Activated CD4-positive, CD25-positive, alpha-beta regulatory T cell treated with anti-CD3 and anti-CD28 coated beads, Interleukin-2, amount 50 U/mL, for 24 hours (primary cell): ENCODE measurements at places on chromosomes 5 and 9.

- ATAC-seq = no peak
These were observed 21.4 kb downstream of the AGXT2 start for GRCh38 chr5:35026280-35026840.

- ATAC-seq = no peak
These were observed 587 bp downstream of the C5orf47 start for GRCh38 chr5:173989432-173990082.

- ATAC-seq = no peak
These were observed 213.2 kb downstream of the TMC1 start for GRCh38 chr9:72734631-72735030.

DNA sequence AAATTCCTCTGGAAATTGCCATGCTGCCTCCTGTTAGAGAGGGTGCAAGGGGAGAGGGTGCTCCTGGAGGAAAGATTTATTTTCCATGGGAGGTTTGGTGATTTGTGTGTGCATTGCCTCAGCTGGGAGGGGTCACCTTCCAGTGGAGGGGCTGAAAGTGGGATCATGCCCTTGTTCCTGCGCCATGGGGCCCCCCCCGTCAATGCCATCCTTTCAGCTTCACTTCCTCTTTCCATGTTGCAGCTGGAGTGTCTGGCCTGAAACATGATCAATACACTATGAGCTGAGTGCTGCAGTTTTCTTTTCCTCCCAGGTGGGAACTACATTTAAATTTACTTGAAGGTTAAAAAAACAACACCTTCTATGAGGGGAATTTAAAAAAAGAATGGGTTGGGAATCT lies 176.8 kb downstream of the MELK start:
- ATAC-seq = no peak

- no peak for ATAC-seq
These were observed 78.0 kb downstream of the PTPRD start for GRCh38 chr9:10534850-10535249.

- no peak for ATAC-seq
These were observed 37.2 kb downstream of the ZNF622 start for GRCh38 chr5:16428359-16428758.

DNA sequence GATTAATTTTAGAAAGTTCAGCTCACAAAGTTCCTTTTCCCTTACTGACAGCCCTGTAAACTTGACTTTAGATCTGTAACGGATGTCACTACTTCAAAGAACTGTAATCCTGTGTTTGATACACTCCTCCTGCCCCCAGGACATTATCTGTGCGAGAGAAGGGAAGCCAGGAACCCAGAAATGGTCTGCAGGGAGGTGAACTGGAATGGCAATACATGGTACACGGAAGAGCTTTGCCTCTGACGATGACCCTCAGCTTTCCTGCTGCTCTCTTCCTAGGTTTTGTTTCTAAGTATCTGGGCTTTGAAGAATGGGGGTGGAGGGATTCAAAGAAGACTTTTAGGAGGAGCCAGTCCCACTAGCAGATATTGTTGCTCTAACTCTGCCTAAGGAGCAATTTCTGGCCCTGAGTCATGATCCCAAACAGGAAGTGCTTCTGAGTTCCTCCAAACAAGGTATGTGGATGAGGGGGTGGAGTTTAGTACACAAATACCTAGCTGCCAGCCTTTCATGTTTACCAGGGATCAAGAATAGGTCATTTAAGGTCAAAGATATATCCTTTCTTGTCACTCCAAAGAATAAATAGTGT lies 43.4 kb upstream of the TMC1 start:
- no peak for ATAC-seq

- no peak for ATAC-seq
These were observed 68.3 kb upstream of the RGS7BP start for GRCh38 chr5:64437496-64437895.

DNA sequence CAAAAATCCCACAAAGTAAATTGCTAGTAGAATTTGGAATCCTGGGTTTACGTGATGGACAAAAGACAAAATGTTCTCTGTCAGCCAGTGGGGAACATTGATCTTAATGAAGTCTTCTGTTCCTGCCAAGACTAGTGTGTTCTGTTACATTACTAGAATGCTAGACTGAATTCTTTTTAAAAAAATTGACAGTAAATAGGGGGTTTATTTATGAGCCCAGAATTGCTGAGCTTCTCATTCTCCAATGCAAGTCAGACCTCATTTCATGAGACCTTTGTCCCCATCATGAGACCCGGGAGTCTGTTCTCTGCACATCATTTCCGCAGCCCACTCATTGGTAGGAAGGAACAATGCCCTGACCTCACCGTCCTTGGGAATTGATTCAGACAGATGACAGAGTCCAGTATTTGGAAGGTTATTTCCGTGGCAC lies 173.8 kb upstream of the OTULINL start:
- ATAC-seq = no peak

- peak; percentile 41 for ATAC-seq
These were observed 107.5 kb downstream of the RGS3 start for GRCh38 chr9:113570749-113571711.

- no peak for ATAC-seq
These were observed 45.7 kb downstream of the DPYSL3 start for GRCh38 chr5:147464211-147464610.

- ATAC-seq = no peak
These were observed 738.2 kb downstream of the BRINP1 start for GRCh38 chr9:118630931-118631595.

DNA sequence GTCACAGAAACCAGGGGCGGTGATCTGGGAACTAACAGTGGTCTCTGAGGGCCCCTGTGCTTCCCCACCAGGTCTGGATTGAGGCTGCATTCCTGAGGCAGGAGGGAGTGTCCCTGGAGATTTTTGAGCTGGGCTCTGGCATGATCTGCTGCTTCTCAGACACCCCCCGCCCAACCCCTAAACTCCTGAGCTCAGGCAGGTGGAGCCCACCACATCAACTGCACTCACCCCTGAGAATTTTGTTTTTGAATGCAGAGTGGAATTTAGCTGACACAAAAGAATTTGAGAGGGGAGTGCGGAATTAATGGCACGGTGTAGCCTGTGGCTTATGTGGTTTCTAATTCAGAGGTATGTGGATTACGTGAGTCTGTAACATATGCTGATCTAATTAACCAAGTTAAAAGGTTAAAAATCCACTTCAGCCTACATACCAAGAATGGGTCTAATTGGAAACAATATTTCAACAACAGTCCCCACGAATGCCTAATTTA lies 23.9 kb upstream of the CTSL start:
- no peak for ATAC-seq

- ATAC-seq = no peak
These were observed 301.5 kb upstream of the ELAVL2 start for GRCh38 chr9:24127519-24127918.

DNA sequence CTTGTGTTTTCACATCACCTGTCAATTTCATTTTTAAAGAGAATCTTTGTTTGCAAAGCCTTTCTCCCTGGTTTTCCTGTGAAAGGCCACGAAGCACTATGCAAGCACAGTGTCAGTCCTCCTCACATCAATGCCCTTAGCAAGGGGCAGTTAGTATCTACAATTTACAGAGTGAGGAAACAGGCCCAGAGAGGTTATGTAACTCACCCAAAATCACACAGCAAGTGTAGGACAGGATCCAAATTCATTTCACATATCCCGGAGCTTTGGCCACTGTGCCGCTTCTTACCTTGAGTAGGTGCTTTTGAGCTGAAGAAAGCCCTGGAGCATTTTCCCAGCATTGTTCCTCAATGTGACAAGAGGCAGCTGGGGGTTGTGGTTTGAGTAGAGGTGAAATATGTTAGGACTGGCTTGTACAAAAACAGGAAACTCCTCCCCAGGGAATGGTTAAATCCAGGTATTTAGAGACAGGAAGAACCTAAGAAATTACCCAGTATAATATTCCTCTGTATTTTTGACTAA lies 283.8 kb downstream of the NTRK2 start:
- ATAC-seq = no peak

- no peak for ATAC-seq
These were observed 53.7 kb upstream of the CTNNA1 start for GRCh38 chr5:138699482-138699881.

DNA sequence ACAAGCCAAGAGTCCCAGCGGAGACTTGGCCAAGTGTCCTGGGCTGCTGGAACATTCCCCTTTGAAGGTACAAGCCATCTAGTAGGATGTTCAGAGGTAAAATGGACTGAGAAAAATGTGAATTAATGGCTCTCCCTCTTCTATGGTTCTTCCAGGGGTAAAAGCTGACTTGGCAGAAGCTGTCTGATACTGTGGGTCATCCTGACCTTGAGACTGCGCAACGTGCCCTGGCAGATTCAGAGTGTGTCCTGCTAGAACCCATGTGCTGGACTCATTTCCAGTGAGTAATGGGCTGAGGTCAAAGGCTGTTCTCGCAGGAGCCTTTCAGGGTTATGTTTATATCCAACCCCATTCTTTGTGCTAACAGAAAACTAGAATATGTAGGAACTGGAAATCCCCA lies 423.0 kb upstream of the CD180 start:
- no peak for ATAC-seq

GRCh38 chr5:72920690-72921502 lies 34.9 kb upstream of the FCHO2 start:
- ATAC-seq = no peak

DNA sequence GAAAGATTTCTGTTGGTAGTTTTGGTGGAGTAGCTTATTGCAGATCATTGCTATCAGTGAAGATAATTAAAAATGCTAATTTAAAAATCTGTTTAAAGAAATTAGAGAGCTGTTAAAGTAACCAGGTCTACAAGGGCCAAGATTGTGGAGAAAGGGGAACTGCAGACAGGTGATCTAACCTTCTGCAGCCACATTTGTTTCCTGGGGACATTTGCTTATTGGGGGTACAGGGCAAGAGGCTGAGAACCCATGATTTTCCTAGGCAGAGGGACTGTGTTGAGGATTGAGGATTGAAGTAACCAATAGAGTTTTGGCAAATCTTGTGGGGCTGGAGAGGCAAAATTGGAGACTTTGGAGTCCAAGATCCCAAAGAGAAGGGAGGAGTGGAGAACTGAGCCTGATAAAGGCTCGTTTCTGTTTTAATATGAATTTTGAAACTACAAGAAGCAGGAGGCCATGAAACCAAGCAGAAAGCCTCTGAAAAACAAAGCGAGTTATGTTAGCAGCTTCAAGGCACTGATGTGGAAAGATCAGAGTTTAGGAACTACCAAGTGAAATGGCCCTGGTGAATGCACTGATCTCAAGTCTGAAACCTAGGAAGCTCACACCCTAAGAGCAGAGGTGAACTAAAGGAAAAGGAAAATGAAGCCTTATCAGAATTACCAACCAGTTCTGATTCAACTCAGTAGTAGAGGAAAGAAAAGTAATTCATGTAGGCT lies 219.8 kb upstream of the C9orf72 start:
- ATAC-seq = no peak

GRCh38 chr5:23675456-23675855 lies 168.0 kb downstream of the PRDM9 start:
- ATAC-seq = no peak

DNA sequence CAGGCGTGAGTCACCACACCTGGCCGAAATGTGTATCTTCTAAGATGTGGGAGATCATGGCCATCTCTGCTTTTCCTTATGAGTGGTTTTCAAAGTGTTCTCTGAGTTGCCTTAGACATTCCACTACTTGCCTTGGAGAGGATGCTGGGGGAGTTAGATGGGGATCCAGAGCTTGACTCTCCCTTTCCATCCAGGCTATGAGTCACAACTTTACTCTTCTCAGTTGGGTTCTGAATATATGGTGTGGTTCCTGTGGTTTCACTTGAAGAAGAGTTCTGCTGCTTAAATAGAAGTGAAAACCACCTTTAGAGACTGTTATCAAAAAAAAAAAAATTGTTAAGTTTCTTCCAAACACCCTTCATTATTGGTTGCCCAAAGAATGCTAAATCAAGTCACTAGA lies 217.6 kb downstream of the ZNF608 start:
- ATAC-seq = no peak

- no peak for ATAC-seq
These were observed 324.5 kb upstream of the WWC1 start for GRCh38 chr5:167966979-167967378.

DNA sequence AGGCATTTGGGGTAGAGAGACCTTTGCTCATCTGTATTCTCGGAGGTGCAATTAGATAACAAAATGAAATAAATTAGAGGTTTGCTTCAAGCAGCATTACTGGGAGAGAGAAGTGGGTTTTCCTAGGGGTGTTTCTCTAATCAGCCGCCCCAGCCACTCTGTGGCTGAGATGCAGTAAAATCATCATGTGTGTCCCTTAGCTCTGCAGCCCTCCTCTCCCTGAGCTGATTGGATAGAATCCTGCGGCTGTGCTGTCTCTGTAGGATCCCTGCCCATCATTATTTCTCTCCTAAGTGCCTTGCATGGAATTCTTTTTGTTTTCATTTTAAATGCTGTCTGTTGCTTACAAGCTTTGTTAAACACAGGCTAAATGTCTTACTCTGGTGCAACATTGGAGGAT lies 171.4 kb downstream of the SH3GL2 start:
- no peak for ATAC-seq

DNA sequence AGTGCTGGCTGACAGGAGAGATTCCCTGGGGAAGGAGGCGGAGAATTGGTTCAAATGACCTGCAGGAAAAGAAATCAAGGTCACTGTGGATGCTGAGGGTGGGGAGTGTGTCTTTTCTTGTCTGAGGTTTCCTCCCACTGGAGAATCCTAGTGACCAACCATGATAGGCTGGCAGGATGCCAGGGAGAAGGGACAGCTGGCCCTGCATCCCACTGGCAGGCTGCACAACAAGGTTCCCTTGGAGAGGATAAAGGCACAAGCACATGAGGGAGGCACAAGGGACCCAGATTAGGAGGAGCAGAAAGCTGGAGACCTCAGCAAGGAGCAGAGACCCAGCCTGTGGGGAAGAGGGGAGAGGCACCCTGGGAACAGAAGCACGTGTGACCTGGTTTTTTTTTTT lies 11.4 kb upstream of the ZDHHC12 start:
- no peak for ATAC-seq

DNA sequence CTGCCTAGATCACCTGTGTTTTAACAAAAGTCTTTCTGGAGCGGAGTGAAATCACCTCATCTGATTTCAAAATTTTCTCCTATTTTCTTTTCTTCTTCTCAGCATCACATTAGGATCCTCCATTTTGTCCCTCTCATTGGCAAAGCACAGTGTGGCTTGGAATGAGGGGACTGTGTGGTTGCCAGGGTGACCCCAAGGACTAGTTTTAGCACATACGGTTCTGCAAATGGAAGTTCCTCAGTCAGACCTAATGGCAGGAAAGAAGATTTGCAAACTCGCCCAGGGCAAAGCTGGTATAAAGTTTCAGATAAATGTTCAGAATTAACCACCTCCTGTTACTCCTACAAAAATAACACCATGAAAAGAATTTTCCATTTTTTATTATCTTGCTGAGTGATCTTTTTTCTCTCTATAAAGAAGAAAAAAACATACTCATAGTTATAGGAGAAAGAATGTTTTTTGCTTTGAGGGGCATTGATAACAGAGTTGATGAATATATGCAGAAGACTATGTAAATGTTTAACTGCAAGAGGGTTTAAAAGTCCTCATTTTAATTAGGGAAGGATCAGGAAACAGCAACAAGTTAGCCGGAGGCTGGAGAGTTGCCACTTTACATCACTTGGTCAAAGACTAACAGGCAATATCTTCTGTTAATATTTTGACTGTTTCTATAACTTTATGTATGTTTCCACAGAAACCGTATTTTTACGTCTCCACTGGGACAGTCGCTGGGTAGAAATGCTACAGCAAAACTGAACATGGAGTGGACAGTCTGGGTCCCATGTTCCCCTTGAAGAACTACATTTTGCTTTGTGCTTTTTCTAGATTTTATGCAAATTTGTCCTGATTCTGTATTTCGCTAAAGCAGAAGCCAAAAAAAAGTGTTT lies 257.8 kb downstream of the NR2F1-AS1 start:
- ATAC-seq = no peak
